WTC11 (cell line): ENCODE measurements at places on chromosomes 5 and 9.

DNA sequence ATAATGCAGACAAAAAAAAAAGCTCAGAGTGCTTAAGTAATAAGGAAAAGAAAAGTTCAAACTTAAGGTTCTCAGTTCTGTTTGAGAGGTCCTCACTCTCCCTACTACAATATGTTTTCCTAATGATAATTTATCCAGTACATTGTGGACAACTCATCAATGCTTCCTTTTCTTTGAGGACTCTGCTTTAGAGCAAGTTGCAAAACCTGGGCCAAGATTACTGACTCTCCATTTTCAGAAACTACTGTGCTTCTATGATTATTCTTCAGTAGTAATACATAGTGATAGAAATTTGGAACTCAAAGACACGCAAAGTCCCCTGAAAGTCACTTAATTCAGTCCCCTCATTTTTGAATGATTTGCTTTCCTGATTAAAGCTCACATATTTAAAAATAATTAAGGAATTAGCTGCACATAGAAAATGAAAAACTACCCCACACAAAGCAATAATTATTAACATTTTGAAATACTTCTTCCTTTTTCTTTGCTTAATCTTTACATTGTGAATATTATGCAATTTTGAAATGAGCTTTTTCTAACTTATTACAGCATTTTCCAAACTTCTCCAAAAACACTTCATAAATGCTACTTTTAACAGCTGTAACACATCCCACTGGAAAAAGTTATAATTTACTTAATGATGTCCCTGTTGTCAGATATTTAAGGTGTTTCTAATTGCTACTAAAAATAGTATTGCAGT, 11.2 kb downstream of the CDKN2A start:
- DNase-seq = no peak

DNA sequence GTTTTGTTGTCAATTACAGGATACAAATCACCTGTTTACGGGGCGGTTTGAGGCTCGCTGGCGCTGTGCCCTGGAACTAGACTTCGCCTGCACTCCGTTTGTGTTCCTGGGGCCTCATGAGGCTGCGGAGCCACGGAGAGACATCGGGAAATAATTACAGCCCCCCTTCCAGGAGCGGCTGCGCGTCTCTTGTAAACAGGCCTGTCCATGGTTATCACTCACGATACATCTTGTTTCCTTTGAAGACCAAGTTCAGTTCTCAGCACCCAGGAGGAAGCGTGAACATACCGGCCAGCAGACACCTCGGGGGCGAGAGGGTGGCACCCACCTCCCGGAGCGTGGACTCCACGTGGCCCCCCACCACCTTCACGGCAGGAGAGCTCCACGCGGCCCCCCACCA, 297.1 kb upstream of the IRX4 start:
- DNase-seq = no peak

DNA sequence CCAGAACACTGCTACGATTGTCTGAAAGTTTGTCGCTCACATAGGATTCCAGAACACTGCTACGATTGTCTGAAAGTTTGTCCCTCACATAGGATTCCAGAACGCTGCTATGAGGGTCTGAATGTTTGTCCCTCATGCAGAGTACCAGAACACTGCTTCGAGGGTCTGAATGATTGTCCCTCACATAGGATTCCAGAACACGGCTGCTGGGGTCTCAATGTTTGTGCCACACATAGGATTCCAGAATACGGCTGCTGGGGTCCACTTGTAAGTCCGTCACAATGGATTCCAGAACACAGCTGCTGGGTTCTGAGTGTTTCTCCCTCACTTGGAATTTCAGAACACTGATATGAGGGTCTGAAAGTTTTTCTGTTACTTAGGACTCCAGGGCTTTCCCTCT, 203.3 kb downstream of the FOXD4L6 start:
- no peak for DNase-seq

- DNase-seq = no peak
Observed at GRCh38 chr9:82987370-82988189, 75.4 kb downstream of the RASEF start.
